Astrocyte (in vitro differentiated cells and primary cell): ENCODE measurements at places on chromosomes 2 and 18. TPM values are rescaled to one million over a fixed set of nuclear protein-coding genes. Genes with fewer than 3 reads are reported as not detected.
A peak's percentile ranks its signal among the peaks of the same experiment; 100 is the strongest.

Gene TOGARAM2
- total RNA-seq, result 0.38 and 0.73 TPM in 2 replicates

- no peak for DNase-seq
- no peaks in the 10 kb centered on the region for H3K4me1 ChIP-seq
- H3K4me3 ChIP-seq, result no peak overlapping the region
Measured at GRCh38 chr2:187174582-187174981, 273.5 kb downstream of the CALCRL start.

- no peaks in the 10 kb centered on the region for H3K27me3 ChIP-seq
- no peak overlapping the region for H3K27ac ChIP-seq
- peak; percentile 69 for DNase-seq
- no peaks in the 10 kb centered on the region for H3K36me3 ChIP-seq
- no peak overlapping the region for H3K4me3 ChIP-seq
Measured at GRCh38 chr18:60534538-60534937, 162.0 kb upstream of the MC4R start.

Gene GRP
- total RNA-seq, result not detected in 2 replicates

- DNase-seq, result peak; percentile 36
- H3K27me3 ChIP-seq, result no peaks in the 10 kb centered on the region
- H3K4me3 ChIP-seq, result no peak overlapping the region
- H3K36me3 ChIP-seq, result no peaks in the 10 kb centered on the region
- H3K27ac ChIP-seq, result no peak overlapping the region
- H3K4me1 ChIP-seq, result no peaks in the 10 kb centered on the region
Measured at GRCh38 chr2:51782921-51783765, 751.2 kb upstream of the NRXN1 start.

Gene ALPG
- 0.19 and 0.27 TPM in 2 replicates for total RNA-seq

DNA sequence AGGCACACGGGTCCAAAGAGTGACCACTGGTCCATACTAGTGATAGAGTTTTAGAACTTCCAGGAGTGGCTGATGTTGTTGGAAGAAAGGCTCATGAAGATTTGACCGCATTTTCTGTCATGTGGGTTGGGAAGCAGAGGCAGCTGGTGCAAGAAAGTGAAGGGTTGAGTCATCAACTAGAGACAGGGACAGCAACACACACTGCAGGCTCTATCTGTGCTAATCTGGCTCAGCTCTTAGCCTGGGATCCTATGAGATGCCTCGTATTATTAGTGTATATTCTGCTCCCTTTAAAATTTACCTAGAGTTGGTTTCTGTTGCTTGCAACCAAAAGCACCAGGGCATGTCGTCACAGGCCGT lies 2.5 kb upstream of the SH3RF3 start:
- peaks cover 25% of the 10 kb centered on the region for H3K4me1 ChIP-seq
- H3K27ac ChIP-seq, result peak overlapping the region; percentile 59
- H3K4me3 ChIP-seq, result no peak overlapping the region
- no peaks in the 10 kb centered on the region for H3K36me3 ChIP-seq

DNA sequence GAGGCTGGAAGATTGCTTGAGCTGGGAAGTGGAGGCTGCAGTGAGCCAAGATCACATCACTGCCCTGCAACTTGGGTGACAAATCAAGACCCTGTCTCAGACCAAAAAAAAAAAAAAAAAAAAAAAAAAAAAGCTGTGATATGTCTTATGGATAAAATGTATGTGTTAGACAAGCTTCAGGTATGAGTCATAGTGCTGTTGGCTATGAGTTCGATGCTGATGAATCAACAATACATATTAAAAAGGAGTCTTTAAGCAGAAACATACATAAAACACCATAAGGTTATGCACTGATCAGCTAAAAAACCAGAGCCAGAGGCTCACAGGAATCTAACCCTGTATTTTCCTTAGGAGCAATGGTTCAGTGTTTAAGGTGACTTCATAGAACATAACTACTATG lies 332.3 kb downstream of the NCKAP5 start:
- H3K27me3 ChIP-seq, result no peaks in the 10 kb centered on the region
- no peak overlapping the region for H3K4me3 ChIP-seq
- H3K27ac ChIP-seq, result no peak overlapping the region

DNA sequence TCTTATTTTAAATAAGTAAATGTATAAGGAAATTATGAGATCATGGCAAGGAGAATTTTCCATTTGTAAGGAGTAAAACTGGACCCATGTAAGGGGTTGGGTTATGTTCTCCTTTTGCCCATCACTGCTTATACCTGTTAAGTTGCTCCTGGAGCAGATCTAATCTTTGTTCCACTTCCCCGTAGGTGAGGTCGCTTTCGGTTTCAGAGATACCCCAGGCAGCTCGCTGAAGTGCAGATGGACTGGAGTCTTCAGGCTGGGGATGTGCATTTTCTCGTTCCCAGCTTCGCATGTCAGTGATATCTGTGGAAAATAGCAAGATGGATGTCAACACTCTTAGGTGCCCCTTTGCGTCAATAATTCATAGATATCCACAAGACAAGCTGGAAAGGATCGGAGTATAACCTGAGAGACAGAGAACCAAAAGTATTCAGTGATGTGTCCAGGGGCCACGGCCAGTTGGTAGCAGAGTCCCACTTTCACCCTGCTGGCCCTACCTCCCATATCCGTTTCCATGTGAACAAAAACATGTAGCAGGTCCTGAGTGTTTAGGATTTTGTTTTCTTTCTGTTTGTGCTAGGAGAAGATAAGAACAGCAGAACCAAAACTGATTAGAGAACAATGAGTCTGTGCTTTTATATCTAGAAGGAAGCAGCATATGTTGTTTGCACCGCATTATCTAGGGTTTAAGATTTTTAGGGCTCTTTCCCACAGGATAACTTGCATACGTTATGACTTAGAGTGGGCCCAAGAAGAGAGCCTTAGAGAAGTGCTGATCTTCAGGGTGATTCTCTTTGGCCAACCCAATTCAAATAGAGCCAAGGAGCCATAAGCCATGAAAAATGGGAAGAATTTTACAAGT lies 36.0 kb downstream of the GCA start:
- H3K27me3 ChIP-seq, result no peaks in the 10 kb centered on the region
- DNase-seq, result no peak
- no peaks in the 10 kb centered on the region for H3K36me3 ChIP-seq
- H3K4me3 ChIP-seq, result no peak overlapping the region
- no peaks in the 10 kb centered on the region for H3K4me1 ChIP-seq

Gene ANKRD36
- 17.8 and 21.5 TPM in 2 replicates for total RNA-seq

DNA sequence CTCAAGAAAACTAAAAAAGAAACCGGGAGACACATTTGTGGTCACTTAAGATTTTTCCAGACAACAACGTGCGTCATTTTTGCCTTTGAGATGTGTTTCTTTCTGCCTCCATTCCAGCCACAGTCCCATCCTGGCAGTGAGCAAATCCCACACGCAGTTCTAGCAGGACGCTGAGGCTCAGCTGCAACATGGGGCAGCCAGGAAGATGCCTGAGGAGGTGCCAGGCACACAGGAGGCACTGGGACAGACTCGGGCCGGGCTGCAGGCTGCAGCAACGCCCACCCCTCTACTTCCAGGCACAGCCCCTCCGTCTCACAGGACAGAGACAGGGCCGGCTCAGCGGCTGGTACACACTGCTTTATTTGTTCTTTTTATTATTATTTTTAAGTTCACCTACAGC lies 13.1 kb downstream of the KLF11 start:
- no peak overlapping the region for H3K4me3 ChIP-seq
- no peak overlapping the region for H3K27ac ChIP-seq
- no peak for DNase-seq
- H3K36me3 ChIP-seq, result no peaks in the 10 kb centered on the region

DNA sequence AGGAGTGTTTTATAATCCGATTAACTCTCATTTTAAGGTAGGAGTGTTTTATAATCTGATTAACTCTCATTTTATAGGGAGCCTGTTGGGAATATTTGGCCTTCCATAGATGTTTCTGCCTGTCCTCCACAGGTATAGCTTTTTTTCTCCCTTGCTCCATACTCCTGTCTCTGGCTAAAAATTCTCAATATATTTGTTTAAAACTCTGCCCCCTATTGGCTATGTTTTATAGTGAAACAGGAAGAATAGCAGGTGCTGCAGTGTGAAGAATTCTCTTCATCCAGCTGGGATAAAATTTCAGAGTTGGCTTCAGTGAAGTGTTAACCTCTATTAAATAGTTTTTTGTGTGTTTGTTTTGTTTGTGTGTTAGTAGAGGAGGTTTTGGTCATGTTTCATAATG lies 1046.0 kb upstream of the TMEFF2 start:
- H3K4me1 ChIP-seq, result no peaks in the 10 kb centered on the region
- no peak overlapping the region for H3K4me3 ChIP-seq
- H3K27ac ChIP-seq, result no peak overlapping the region
- no peaks in the 10 kb centered on the region for H3K27me3 ChIP-seq

DNA sequence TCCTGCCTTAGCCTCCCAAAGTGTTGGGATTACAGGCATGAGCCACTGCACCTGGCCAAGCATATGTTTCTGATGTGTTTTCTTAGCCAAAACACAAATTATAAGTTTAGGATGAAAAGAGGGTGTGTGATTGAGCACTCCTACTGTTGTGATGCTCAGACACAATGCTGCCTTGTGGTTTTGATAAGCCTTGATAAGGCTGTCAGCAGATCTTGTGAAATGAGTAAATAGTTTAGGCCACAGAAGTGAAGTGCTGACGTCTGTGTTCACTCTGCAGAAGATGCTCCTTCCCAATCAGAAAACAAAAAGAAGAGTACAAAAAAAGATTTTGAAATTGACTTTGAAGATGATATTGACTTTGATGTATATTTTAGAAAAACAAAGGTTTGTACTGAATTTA lies 24.3 kb downstream of the NCAPH start:
- H3K27ac ChIP-seq, result no peak overlapping the region
- H3K27me3 ChIP-seq, result no peaks in the 10 kb centered on the region
- H3K4me3 ChIP-seq, result no peak overlapping the region
- H3K36me3 ChIP-seq, result peaks cover 31% of the 10 kb centered on the region

DNA sequence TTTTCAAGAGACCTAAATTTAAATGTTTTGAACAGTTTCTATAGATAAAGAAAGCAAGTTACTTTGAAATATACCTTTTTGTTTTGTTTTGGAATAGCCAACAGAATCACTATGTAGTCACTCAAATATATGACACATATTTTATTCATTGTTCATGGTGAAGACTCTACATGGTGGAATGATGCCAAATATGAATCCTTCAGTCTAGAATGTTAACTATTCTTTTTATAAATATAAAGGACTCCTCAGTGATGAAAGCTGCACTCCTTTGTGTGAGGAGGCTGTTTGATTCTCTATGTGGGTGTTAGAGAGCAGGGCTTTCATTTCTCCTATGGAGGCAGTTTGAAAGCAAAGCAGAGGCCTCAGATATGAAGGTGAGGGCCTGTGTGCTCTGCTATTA lies 396.4 kb upstream of the LRRTM1 start:
- H3K27me3 ChIP-seq, result no peaks in the 10 kb centered on the region
- no peak overlapping the region for H3K27ac ChIP-seq
- no peaks in the 10 kb centered on the region for H3K36me3 ChIP-seq
- no peaks in the 10 kb centered on the region for H3K4me1 ChIP-seq
- DNase-seq, result peak; percentile 1

Gene CROCC2
- not detected in 2 replicates for total RNA-seq

Gene FBXO36
- 1.9 and 2.8 TPM in 2 replicates for total RNA-seq

DNA sequence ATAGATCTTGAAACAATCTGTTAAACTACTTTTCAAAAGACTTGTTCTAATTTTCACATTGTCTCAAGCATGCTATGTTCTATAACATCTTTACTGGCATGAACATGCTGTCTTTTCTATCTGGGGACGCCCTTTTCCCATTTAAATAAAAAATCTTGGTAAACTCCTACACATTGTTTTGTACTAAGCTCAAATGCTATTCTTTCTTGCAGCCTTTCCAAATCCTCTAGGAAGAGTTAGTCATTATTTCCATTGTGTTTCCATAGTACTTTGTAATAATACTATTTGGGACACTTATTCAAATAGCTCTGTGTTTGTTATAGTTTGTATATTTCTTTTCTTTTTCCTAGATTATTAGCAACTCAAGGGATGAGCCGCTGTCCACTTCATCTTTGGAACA lies 828.6 kb upstream of the FSHR start:
- H3K36me3 ChIP-seq, result no peaks in the 10 kb centered on the region
- H3K4me3 ChIP-seq, result no peak overlapping the region
- no peaks in the 10 kb centered on the region for H3K27me3 ChIP-seq
- DNase-seq, result no peak

Gene PLGLB1
- total RNA-seq, result 0.59 and 1.8 TPM in 2 replicates

Gene RTTN
- 5.2 and 6.3 TPM in 2 replicates for total RNA-seq

GRCh38 chr18:76960528-76961035 lies 138.2 kb downstream of the ZNF236 start:
- DNase-seq, result no peak
- no peak overlapping the region for H3K27ac ChIP-seq
- no peaks in the 10 kb centered on the region for H3K27me3 ChIP-seq
- H3K36me3 ChIP-seq, result no peaks in the 10 kb centered on the region
- no peaks in the 10 kb centered on the region for H3K4me1 ChIP-seq

GRCh38 chr2:191019376-191019775 lies 5.4 kb upstream of the STAT1 start:
- H3K4me3 ChIP-seq, result no peak overlapping the region
- no peak overlapping the region for H3K27ac ChIP-seq
- peaks cover 12% of the 10 kb centered on the region for H3K4me1 ChIP-seq
- H3K27me3 ChIP-seq, result no peaks in the 10 kb centered on the region

Gene DGUOK
- 84.8 and 86.3 TPM in 2 replicates for total RNA-seq

DNA sequence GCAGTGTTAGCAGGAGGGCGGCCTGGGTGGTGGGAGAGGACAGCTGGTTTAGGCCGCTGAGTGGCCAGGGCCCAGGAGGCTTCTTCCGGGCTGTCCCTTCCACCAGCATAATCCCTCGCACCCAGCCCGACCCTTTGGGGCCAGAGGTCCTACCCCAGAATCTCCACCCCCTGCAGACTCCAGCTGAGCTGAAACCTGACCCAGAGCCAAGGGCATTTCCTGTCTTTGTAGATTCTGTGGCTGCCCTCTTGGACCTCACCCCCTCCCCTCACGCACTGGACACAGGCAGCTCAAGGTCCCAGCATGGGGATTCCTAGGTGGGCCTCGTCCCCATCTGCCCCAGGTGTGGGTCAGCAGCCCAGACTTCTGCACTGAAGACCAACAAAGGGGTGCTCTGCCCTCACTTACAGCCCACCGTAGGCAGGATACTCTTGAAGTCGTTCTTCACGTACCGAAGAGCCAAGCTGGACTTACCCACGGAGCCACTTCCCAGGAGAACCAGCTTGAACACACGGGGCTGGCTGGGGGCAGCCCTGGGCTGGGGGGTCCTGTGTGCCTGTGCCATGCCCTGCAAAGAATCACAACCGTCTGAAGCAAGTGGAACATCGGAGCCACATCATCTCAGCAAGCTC lies 4.8 kb downstream of the RAB17 start:
- H3K27me3 ChIP-seq, result no peaks in the 10 kb centered on the region
- no peak for DNase-seq
- no peak overlapping the region for H3K4me3 ChIP-seq
- no peaks in the 10 kb centered on the region for H3K36me3 ChIP-seq

Gene MARCO
- not detected in 2 replicates for total RNA-seq
